ENCODE measurements at places on chromosomes 5 and 9.

- DNase-seq: no peak
Observed at GRCh38 chr9:24602693-24603352, 57.1 kb upstream of the IZUMO3 start.

GRCh38 chr5:50445296-50445949, 4.3 kb upstream of the EMB start:
- DNase-seq: no peak

GRCh38 chr9:129989740-129990139, 53.2 kb downstream of the FNBP1 start:
- DNase-seq: no peak

DNA sequence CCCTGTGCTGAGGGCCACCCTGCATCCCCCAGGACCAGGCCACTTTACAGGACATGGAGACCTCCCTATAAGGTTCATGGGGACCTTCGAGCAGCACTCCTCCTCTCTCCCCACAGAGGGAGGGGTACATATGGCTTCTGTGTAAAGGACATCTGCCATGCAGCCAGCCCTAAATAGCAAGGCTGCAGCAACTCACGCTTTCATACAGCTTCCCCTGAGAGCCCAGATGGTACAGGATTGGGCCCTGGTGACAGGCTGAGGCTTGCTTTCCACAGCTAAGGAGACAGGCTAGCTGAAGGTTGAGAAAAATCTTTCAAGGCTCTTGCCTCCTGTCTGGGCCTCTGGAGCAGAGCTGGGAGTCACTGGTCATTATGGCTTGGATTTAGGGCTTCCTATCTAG, 147.0 kb upstream of the ZNF366 start:
- DNase-seq: no peak

DNA sequence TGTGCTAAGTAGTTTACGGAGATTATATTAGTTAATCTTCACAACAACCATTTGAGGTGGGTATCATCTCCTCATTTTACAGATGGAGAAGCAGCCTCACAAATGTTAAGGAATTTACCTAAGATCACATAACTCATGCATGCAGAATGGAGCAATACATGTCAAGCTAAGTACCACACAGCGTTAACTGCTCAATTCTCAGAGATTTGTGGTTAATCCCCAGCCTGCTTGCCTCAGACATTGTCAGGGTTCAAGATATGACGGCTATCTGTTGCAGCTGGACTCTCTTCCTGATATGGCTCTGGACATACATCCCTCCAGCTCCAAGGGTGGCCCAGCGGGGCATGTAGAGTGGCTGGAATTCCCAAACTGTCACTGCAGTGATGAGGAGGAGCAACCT, 7.3 kb upstream of the ZNF346 start:
- no peak for DNase-seq

- DNase-seq: no peak
Observed at GRCh38 chr5:72295539-72295938, 24.5 kb downstream of the MRPS27 start.

GRCh38 chr9:106634183-106634582, 228.8 kb upstream of the ZNF462 start:
- DNase-seq: no peak
